ENCODE measurements at places on chromosomes 4 and X. TPM values are rescaled to one million over a fixed set of nuclear protein-coding genes. Genes with fewer than 3 reads are reported as not detected.

The LANCL3 gene
- total RNA-seq = 2.5 TPM

The CAPN6 gene
- 67.9 TPM for total RNA-seq

The CXorf49 gene
- not detected for total RNA-seq

The NOX1 gene
- total RNA-seq = 0.33 TPM

The MAEA gene
- 73.7 TPM for total RNA-seq

The PARM1 gene
- 47.4 TPM for total RNA-seq

The FGG gene
- not detected for total RNA-seq

The MAGEB10 gene
- total RNA-seq = not detected

The APOO gene
- 16.9 TPM for total RNA-seq

The SPACA5 gene
- total RNA-seq = not detected

The FGA gene
- not detected for total RNA-seq

The ETNPPL gene
- 0.22 TPM for total RNA-seq

The FRAS1 gene
- total RNA-seq = 23.5 TPM

The ZCCHC12 gene
- 14.9 TPM for total RNA-seq

The CCDC158 gene
- 4.5 TPM for total RNA-seq
